ENCODE measurements at places on chromosomes 6 and 20.

GRCh38 chr20:46928580-46929132, 34.0 kb downstream of the EYA2 start:
- DNase-seq: no peak

DNA sequence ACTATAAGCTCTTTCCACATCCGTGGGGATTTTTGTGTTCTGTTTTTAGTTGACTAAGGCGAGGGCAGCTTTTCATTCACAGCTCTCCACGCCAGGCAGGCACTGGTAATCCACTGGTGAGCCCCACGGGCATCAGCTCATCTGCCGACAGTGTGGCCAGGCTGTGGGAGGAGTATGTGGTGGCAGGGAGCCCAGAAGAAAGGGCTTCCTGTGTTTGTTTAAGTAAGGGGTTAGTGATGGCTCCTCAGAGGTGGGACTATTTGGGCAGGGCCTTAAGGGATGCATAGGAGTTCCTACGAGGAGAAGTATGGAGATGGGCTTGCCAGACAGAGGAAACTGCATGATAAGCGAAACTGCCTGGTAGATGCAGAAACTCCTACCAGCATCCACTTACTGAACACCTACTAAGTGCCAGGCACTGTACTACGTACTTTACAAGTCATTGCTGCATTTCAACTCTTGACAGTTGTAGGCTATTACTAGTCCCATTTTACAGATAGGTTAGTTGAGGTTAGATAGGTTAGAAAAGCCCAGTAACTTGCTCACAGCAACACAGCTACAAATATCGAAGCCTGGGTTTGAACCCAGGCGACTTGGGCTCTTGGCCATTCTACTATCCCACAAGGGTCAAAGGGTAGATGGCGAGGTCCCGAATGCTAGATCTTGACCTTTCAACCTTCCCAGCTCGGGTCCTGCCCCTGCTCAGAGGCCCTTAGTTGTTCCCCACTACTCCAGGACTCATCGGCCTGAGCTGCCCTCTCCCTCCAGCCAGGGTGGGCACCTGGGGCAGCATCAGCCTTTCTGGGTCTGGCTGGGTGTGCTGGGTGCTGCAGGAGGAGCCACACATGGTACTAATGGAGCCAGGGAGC, 55.1 kb downstream of the CEBPB start:
- no peak for DNase-seq

DNA sequence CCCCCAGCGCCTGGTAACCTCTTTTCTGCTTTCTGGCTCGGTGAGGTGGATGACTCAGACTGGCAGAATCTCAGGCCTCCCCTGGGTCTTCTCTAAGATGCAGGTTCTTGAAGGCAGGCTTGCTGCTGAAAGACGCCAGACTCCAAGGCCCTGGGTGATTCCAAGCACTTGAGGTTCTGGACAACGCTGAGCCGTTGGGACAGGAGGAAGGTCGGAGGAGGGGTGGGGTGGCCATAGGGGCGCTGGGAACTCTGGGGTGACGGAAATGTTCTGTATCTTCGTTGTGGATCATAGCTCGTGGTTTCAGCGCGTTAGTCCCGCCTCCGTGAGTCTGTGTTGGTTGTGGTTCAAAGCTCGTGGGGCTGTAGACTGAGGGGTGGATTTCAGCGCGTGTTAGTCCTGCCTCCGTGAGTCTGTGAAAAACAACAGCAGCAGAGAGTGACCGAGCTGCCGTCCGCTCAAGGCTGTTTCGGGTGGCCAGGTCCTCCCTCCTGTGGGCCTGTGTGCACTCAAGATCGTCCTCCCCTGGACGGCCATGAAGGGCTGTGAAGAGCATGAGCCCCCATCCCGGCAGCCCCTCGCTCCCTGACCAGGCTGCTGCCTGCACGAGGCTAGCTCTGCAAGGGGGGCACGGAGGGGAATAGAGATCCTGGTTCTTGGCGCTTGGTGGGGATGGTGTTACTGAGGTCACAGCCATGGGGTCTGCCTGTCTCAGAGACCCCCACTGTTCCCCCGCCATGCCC, 7.7 kb downstream of the NTSR1 start:
- no peak for DNase-seq

DNA sequence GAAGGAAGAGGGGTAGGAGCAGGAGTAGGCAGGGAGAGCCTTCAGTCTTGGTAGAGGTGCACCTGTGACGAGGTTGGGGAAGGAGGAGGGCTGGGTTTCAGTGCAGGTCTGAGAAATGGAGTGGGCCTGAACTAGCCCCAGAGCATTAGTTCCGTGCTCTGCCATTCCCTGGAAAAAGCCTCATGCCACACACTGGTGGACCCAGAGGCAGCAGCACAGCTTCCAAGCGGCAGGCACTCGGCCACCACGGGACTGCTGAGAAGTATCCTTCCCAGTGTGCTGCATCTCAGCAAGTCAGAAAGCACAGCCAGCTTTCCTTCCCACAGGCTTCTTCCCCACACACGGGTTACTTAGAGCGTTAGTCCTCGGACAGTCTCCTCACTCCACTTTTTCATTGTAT, 77.3 kb upstream of the KIF25 start:
- no peak for DNase-seq
